ENCODE measurements at places on chromosomes 3 and 15.

GRCh38 chr15:67202091-67202490 lies 52.4 kb downstream of the AAGAB start:
- DNase-seq = no peak

- peak; percentile 45 for DNase-seq
Measured at GRCh38 chr15:58520936-58521292, 89.1 kb downstream of the LIPC start.

GRCh38 chr3:157220883-157221282 lies 60.9 kb upstream of the CCNL1 start:
- DNase-seq = no peak

GRCh38 chr3:160343132-160343531 lies 55.9 kb downstream of the IFT80 start:
- DNase-seq = no peak

DNA sequence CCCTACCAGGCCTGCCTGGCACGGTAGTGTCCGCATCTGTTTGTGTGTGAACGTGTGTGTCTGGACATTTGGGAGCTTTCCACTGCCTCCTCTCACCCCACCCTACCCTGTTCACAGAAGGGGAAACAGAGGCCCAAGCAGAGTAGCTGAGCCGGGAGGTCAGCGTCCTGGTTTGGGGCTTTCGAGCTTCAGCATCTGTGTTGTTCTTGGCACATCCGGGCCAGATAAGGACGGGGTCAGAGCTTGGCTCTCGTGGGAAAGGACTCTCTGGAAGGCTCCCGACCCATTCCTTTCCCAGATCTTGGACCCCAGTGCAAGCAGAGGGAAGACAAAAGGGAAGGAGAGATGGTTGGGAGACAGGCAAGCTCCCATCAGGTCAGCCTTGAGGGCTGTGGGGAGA lies 6.3 kb upstream of the PTH1R start:
- DNase-seq = no peak

- no peak for DNase-seq
Measured at GRCh38 chr3:112460519-112461195, 38.6 kb downstream of the BTLA start.

- no peak for DNase-seq
Measured at GRCh38 chr3:192818126-192818525, 90.8 kb upstream of the FGF12 start.

DNA sequence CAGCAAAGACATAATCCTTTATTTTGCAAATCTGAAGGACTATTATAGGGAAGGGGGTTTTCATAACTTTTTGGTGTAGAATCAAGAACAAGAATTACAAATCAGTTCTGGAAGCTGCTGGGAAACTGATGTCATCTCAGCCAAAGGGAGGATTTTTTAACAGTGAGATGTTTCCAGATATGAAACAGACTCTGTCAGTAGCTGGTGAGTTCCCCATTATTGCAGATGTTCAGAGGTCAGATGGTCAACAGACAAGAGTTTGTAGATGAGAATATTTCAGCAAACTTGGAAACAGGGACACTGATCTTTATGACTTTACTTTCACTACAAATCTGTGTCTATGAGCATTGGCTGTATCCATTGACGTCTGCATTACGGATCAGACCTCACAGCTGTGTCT lies 71.9 kb upstream of the LPP start:
- DNase-seq = no peak

- DNase-seq = no peak
Measured at GRCh38 chr3:84637272-84637671, 321.5 kb upstream of the CADM2 start.

DNA sequence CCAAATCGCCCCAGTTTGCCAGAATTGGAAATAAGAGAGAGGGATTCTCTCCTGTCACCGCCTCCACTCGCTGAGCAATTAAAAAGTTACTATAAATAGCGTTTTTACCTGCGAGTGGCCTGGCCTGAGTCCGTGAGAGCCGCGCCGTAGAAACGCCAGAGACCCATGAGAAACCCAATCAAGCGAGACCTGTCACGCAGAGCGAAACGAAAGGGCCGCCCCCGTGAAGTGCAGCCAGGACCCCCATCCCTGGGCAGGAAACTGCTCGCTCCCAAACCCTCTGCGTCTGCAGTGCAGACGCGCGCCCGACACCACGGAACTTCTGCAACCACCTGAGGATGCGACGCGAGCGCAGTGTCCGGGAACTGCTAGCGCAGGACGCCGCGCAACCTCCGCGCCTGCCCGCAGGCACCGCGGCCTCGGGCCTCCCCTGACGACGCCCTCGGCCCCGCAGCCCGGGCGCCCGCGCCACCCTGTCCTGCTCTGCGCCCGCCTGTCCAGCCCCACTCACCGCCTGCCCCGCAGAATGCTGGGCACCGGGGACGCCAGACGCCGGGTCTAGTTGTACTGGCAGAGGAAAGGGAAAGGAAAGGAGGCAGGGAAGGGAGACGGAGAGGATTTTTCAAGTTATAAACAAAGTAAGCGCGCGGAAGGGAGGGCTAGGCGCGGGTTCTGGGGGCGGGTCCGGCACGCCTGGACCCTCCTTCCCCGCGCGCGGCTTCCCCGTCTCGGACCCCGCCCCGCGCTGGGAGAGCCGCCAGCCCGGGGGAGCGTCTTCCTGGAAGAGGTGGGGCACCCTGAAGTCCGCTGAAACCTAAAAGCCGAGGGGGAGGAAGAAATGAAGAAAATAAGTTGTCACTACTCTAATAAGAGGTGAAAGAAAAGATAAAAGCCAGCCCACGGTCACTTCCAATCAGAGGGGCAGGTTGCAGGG lies at the start of gene PLSCR4:
Gene PLSCR4, minus strand, starts transcription at position 657 of the 934 bp plus-strand sequence. CDS start 29,034 bp downstream, outside the sequence.
- DNase-seq = peak; percentile 90

DNA sequence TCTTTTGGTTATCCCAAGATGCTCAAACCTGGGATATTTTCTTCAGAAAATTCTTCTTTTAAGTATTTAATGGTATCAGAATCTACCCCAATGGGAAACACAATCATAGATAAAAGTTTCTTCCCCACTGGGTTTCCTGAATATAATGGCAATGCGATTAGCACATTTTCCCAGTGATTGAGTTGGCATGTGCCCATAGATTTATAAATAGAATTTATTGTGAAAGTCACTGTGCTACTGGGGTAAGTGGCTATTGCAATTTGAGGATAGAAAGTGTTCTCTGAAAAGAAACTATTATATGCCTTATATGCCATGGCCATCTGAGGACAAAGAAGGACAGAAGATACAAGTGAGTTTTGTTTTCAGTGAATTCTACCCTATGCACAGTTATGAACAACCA lies 99.0 kb upstream of the RBMS3 start:
- no peak for DNase-seq

GRCh38 chr3:123667784-123668183 lies 82.9 kb upstream of the HACD2 start:
- DNase-seq = no peak

DNA sequence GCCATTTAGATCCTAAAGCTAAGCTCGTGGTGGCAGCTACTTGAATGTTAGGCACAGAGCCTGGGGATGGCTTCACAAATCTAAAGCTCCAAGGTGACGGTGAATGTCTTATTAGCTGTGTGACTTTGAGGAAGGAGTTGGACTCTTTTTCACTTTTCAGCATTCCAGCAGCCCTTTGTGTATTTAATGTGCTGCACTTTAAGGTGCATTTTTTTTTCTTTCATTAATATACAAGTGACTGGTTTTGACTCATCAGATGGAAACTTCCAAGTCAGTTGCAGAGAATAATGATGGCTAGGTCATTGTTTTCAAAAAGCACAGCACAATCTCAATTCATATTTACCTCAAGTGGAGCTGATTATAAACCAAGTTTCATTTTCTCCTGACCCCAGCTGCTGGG lies 55.8 kb downstream of the TMED3 start:
- DNase-seq = no peak

- no peak for DNase-seq
Measured at GRCh38 chr3:111971533-111972130, 7.2 kb upstream of the ABHD10 start.

Data from right kidney (tissue), 9 donors.